ENCODE measurements at places on chromosomes 2 and 18. TPM values are rescaled to one million over a fixed set of nuclear protein-coding genes. Genes with fewer than 3 reads are reported as not detected.

DNA sequence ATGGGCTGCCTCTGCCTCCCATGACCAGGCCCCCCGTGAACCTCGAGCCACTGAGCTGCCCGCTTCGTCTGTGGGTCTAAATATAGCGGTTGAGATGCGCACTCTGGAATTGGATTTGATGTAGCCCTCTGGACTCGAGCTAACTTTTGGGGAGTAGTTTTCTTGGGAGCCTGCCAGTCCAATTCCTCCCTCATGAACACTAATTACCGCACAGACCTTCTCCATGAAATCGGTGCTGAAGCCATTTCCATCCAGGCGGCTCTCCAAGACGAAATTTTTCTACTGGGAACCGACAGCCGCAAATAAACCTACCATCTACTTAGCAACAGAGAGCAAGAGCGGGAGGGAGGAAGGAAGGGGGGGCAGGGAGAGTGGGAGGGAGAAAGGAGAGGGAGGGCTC is 63.6 kb downstream of the CELF4 start:
- no peak overlapping the region for H3K27ac ChIP-seq
- no peaks in the 10 kb centered on the region for H3K4me1 ChIP-seq
- H3K4me3 ChIP-seq, result no peak overlapping the region
- H3K36me3 ChIP-seq, result no peaks in the 10 kb centered on the region

DNA sequence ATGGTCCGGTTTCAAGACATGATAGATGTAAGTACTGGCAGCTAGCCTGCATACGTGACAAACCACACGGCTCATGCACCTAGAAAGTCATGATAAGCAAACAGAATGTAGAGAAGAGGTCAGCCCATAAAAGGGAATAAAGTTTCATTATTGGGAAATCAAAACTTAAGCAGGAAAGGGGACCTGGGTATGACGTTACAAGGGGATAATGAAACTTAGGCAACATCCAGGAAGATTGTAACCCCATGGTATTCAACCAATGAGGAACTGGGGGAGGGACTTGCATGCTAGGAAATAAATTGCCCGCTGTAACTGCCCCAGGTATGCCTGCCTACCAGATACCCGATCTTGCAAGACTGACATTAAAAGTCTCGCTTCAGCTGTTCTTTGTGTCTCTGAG is 1679.0 kb downstream of the SUCLG1 start:
- H3K4me1 ChIP-seq, result no peaks in the 10 kb centered on the region
- H3K36me3 ChIP-seq, result no peaks in the 10 kb centered on the region
- H3K27me3 ChIP-seq, result no peaks in the 10 kb centered on the region
- no peak overlapping the region for H3K4me3 ChIP-seq

DNA sequence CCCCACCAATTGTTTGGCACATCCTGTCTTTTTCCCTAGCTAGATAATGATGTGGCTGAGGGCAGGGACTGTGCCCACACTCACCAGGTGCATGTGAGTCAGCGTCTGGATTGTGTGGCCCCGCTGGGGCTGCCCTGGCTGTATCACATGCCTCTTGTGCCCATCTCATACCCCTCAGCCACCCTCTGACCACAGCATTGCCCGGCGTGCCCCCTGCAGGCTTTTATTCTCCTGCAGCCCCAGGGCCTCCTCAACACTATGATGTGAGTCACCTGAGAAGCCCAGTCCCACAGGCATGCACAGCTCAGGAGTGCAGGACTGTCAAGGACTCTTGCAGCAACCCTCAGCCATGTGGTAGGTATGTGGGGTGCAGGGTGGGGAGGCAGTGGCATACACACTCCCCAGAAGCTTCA is 14.8 kb upstream of the STEAP3 start:
- DNase-seq, result no peak
- no peaks in the 10 kb centered on the region for H3K4me1 ChIP-seq
- H3K36me3 ChIP-seq, result no peaks in the 10 kb centered on the region

- H3K4me1 ChIP-seq, result peaks cover 38% of the 10 kb centered on the region
- no peaks in the 10 kb centered on the region for H3K36me3 ChIP-seq
- DNase-seq, result no peak
- no peak overlapping the region for H3K4me3 ChIP-seq
- no peak overlapping the region for H3K27ac ChIP-seq
These were observed 940 bp upstream of the MRPL19 start for GRCh38 chr2:75645643-75646042.

DNA sequence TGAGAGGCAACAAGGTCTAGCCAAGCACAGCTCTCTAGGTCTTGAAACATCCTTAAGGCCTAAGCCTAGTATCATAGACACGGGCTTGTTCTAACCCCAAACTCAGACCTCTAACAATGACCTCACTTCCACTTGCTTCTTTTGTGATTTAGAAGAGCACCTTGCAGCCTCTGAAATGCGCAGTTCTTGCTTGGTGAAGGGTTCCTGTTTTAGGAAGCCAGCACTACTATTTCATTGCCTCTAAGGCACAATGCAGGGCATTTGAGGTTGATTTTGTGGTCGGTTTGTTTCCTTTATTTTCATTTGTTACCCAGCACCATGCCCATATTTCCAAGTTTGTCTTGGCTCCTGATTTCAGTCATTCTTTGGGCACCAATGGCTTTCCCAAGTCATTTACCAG is 117.0 kb upstream of the CYP1B1 start:
- DNase-seq, result no peak
- no peaks in the 10 kb centered on the region for H3K27me3 ChIP-seq
- no peaks in the 10 kb centered on the region for H3K36me3 ChIP-seq
- H3K4me3 ChIP-seq, result no peak overlapping the region

DNA sequence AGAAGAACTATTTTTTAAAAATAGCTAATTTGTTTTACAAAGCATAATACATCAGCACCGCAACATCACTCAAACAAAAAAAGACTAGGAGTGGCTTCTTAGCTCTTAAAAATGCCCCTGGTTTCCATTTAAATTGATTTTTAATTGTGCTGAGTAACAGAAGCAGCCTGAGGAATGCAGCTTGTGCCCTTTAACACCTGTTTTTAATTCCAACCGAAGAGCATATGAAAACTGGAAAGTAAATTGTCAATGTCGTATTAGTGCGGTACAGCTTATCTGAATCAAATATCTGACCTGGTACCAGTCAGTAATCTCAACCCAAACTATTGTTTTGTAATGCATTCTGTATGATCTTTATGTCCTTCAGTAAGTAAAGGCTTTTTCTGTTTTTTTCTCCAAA is 13.2 kb upstream of the CD302 start:
- DNase-seq, result no peak
- no peaks in the 10 kb centered on the region for H3K27me3 ChIP-seq
- H3K4me1 ChIP-seq, result no peaks in the 10 kb centered on the region
- no peak overlapping the region for H3K27ac ChIP-seq

DNA sequence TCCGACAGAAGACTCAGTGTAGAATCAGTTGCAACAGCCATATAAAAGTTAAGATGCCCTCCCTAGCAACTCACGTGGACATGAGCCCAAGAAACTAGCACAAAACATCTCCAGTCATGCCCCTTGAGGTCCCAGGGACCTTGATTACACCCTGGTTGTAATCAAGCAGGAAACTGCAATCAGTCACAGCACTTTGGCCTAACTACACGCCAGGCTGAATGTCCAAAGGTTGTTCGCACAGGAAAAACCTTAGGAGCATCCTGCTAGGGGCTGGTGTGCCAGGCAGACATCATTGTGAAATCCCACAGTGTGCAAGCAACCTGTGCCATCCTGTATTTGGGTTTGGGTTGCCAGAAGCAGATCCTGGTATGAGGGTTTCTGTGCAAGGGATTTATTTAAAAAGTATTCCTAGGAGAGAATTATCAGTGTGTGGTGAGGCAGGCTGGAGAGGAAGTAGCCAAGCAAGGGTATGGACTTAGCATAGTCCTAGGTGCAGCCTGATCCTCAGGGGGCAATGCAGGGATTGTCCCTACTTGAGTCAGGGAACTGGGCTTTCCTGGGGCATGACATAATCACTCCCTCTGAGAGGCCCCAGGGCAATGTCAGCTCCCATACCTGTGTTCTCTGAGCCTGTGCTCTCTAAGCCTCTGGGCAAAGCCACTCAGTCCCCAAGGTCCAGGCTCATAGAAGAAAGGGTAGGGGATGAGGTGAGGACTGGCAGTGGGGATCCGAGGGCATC is 17.8 kb upstream of the SULT1C2 start:
- peaks cover 13% of the 10 kb centered on the region for H3K4me1 ChIP-seq
- no peak overlapping the region for H3K4me3 ChIP-seq
- no peaks in the 10 kb centered on the region for H3K36me3 ChIP-seq
- H3K27me3 ChIP-seq, result no peaks in the 10 kb centered on the region

DNA sequence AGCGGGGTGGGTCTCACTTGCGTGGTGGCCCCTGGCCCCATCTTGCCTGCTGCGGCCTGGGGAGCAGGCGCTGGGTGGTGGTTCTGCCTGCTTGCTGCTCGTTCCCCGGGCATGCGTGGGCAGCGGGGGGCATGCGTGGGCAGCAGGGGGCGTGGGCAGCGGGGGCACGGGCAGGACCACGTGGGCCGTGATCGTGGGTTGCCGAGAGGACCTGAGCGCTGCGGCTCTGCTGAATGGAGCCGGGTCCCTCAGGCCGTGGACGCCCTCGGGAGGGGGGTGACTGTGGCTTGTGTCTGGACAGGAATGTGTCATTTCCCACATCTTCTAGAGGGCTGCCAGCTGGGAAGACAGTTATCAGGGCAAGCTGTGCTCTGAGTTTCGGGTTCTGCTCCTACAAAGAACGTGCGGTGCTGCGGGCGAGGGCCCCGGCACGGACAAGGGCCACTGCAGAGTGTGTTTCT is 8.3 kb upstream of the GAL3ST2 start:
- H3K4me3 ChIP-seq, result no peak overlapping the region
- peaks cover 6% of the 10 kb centered on the region for H3K36me3 ChIP-seq
- H3K4me1 ChIP-seq, result peaks cover 6% of the 10 kb centered on the region
- DNase-seq, result peak; percentile 60
- no peak overlapping the region for H3K27ac ChIP-seq

EML6 gene
- 1.4 TPM for total RNA-seq

TACR1 gene
- total RNA-seq, result 0.54 TPM

DAW1 gene
- not detected for total RNA-seq

All from sigmoid colon (tissue), 7 donors.